SJCRH30 (cell line): ENCODE measurements at places on chromosomes 4 and X. TPM values are rescaled to one million over a fixed set of nuclear protein-coding genes. Genes with fewer than 3 reads are reported as not detected.

PGRMC1 gene
- total RNA-seq = 361 and 368 TPM in 2 replicates

SRPX2 gene
- 0.97 and 1.3 TPM in 2 replicates for total RNA-seq

CEP135 gene
- total RNA-seq = 16.9 and 24.3 TPM in 2 replicates

SYN1 gene
- total RNA-seq = 0.04 and 0.33 TPM in 2 replicates
